Calu3 (cell line): ENCODE measurements at places on chromosomes 16 and 17. TPM values are rescaled to one million over a fixed set of nuclear protein-coding genes. Genes with fewer than 3 reads are reported as not detected.

DNA sequence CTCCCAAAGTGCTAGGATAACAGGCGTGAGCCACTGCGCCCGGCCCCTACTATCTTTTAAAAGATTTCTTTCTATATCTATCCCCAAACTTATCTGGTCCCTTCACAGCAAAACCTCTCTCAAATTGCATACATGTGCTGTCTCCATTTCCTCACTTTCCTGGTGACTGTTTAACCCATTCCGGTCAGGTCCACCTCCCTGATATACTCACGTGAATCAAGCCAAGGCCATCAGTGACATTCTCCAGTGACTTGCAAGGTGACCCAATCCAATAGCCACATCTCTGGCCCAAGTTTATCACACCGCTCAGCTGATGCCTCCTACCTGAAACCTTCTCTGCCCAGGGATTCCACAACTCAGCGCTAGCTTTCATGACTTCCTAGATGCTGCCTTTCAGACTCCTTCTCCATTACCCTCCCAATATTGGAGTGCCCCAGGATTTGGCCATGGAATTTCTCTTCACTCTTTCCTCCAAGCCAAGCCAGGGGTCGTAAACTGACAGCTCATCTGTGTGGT, 1.4 kb upstream of the CTCF start:
- H3K27me3 ChIP-seq: no peaks in the 10 kb centered on the region
- H3K36me3 ChIP-seq: peaks cover 45% of the 10 kb centered on the region
- DNase-seq: no peak
- peak overlapping the region; percentile 93 for H3K27ac ChIP-seq
- H3K4me1 ChIP-seq: peaks cover 24% of the 10 kb centered on the region

DNA sequence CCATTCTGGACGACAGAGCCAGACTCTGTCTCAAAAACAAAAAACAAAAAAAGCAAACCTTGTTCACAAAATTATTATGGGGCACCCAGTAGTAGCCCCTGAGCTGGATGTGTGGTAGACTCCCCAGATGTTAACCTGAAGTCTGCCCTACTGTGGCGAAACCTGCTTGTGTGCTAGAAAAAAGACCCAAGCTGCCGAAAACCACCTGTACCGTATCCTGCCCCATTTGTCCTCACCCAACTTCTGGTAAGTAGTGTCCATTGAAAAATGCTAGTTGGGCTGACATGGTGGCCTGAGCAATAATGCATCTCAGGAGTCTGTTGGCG, 9.1 kb downstream of the RMI2 start:
- H3K27ac ChIP-seq: no peak overlapping the region
- H3K36me3 ChIP-seq: peaks cover 14% of the 10 kb centered on the region
- no peak overlapping the region for H3K4me3 ChIP-seq

Gene KRTAP4-1
- not detected in 2 replicates for total RNA-seq

Gene AATF
- total RNA-seq: 186 and 209 TPM in 2 replicates

Gene C16orf92
- not detected in 2 replicates for total RNA-seq
